ENCODE measurements at places on chromosomes 2 and 18. TPM values are rescaled to one million over a fixed set of nuclear protein-coding genes. Genes with fewer than 3 reads are reported as not detected.

The KCTD1 gene
- 163 TPM for total RNA-seq

DNA sequence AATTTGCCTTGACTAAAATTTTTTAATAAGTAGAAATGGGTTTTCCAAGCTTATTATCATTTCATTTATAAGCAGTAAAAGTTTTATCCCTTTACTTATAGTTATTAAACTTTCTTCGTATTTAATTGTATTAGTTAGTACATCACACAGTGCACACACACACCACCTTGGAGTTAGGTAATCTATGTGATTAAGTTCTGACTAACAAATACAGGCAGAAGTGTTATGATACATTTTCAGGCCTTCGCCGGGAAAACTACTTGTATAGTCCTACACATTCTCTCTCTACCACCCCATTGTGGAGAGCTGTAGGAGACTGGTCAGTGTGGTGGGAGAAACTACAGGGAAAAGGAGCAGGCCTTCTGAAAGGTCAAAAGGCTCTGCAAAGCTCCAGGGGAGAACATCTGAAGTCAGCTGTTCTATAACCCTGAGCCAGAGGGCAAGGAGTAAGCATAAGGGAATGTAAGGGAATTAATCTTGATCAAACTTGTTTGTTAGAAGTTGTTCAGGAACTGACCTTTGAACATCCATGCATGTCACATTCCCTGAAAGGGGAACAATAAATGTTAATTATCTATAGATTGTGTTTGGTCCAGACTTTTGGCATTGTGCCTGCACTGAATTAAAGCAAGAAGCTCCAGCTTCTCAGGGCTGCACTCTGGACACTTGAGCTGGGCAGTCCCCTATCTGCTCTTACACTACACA is 231.7 kb downstream of the FSIP2 start:
- DNase-seq = no peak

DNA sequence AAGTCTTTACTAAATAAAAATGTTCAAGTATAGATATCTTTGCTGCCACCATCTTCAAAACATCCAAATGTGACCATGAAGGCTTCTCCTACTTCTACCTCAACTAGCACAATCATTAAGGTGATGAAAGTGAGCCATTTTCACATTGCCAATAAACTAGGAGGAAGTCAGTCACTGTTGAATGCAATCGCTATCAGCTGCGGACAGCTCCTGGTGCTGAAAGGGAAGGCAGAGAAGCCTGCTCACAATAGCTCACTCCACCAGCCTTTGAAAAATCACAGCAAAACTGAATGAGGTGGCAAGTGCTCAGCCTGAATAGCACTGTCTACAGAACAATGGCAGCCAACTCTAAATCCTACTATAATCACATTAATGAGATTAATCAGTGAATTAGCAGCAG is 2.2 kb downstream of the MYT1L start:
- DNase-seq = no peak

GRCh38 chr2:226887940-226888339 is 52.1 kb downstream of the RHBDD1 start:
- DNase-seq = no peak

DNA sequence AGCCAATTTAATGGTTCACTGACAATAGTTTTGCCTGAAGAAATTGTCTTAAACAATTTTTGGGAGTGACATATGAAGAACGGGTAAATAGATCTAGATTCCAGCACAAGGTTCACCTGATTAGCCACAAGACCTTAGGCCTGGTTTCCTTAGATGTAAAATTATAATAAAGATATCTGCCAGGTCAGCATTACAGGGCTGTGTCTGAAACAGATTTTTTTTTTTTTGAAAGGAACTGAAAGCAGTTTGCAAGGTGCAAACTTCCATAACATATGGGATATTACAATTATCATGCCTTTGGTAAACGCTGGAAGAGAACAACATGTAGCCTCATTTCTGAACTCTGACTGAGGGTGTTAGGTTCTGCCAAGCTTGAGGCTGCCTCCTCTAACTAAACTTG is 599.4 kb downstream of the ERBB4 start:
- DNase-seq = no peak

Data from type B pancreatic cell (in vitro differentiated cells).